Psoas muscle (tissue), 8 donors: ENCODE measurements at places on chromosomes 5 and 9. TPM values are rescaled to one million over a fixed set of nuclear protein-coding genes. Genes with fewer than 3 reads are reported as not detected.

Gene ANKRD34B
- not detected for polyA plus RNA-seq

Gene ADGRD2
- polyA plus RNA-seq, result not detected

Gene TRIM14
- 0.38 TPM for polyA plus RNA-seq

Gene FYB1
- polyA plus RNA-seq, result 0.25 TPM

Gene PPP3R2
- polyA plus RNA-seq, result not detected

Gene GAPT
- 0.03 TPM for polyA plus RNA-seq

Gene GKAP1
- 63.3 TPM for polyA plus RNA-seq

DNA sequence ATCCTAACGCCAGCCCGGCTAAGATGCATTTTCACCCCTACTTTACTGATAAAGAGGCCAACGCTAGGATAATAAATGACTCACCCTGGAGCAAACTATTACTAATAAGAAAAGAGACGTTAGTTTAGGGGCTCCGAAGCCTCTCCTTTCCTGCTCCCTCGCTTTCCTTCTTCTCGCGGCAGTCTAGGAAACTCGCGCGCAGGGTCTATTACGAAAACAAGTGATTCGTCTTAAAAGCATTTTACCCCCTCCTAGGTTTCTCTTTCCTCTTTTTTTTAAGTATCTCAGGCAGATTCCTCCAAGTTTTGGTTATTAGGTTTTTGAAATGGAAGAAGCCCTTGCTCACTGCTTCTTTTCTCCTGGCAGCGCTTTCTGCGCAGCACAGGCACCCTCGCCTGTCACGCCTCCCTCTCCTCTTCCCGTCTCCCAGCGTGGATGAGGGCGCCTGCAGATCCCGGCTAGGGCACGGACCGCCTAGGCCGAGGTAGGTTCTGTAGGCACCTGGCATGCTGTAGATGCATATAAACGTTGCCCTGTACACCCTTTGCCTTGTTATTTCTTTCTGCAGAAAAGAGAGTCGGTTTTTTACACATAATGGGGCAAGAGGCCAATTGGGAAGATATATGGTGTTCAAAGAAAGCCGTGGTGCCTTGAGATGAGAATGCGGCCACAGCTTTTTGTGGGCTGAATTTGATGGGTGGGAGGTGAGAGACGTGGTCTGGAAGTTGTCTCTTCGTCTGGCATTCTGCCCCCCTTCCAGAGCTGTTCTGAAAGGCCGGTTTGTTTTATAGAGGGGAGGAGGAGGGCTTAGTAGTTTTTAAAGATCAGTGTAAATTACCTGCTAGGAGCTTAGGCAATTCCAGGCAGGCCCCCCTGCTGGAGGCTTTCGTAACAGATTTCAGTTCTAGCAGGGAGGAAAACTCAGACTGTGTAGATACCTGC is 983 bp downstream of the GCNT1 start:
- DNase-seq, result peak; percentile 21

- no peak for DNase-seq
These were observed 19.0 kb downstream of the TMC1 start for GRCh38 chr9:72540348-72540873.

GRCh38 chr9:134602547-134603362 is 38.8 kb upstream of the COL5A1 start:
- peak; percentile 78 for DNase-seq

- DNase-seq, result peak; percentile 63
These were observed at the start of gene CDKN2B-AS1 for GRCh38 chr9:21994556-21995005. TSS of gene CDKN2B-AS1 (plus strand) at chr9:21994791.

DNA sequence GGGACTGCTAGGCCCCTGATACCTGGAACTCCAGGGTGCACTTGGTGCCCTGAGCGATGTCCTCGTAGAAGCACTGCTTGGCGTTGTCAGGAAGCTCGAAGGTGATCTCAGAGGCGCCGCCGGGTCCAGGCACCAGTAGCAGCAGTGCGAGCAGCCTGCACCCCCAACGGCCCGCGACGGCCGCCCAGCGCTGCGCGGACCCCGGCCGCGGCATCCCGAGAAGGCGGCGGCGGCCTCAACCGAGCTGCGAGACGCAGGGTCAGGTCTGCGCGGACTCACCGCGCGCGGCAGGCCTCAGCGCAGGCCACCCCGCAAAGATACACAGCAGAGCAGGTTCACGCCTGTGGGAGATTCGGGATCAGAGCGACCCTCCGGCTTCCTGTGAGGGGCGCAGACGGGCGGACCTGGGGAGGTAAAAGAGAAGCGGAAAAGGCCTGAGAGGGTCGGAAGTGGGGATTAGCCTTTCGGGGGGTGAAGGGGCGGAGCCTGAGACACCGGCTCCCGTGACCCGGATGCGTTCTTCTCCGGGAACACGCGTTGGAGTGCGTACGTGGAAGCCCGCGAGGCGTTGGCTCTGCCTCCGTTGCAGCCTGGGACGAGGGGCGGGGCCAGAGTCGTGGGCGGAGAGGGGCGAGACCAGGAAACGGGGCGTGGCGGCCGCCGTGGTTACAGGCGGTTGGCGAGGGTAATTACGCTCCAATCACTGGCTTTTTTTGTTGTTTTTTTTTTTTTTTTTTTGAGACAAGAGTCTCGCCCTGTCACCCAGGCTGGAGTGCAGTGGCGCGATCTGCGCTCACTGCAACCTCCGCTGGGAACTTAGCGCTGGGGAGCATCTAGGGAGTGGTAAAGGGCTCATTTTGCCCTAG is at the start of gene TMED7:
Gene TMED7 (minus strand): TSS at position 458 of the 866 bp plus-strand sequence. CDS start 244 bp downstream, at position 214.
- DNase-seq, result peak; percentile 100

DNA sequence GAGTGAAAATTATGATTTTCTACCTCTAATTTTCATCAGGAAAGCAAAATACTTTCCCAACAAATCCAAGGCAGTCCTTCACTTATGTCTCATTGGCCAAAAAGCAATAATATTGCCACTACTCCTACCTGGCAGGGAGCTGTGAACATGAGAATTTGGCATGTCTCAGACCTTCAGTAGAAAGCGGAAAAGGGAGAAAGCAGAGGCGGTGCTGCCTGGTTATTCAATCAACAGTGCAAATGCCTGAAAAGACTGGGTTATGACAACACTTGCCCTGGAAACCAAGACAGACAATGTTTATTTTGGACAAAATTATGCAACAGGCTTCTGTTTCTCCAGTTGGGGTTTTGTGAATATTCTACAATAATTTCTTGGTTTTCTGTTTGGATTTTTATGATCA is 194.4 kb downstream of the TAF11L14 start:
- no peak for DNase-seq

DNA sequence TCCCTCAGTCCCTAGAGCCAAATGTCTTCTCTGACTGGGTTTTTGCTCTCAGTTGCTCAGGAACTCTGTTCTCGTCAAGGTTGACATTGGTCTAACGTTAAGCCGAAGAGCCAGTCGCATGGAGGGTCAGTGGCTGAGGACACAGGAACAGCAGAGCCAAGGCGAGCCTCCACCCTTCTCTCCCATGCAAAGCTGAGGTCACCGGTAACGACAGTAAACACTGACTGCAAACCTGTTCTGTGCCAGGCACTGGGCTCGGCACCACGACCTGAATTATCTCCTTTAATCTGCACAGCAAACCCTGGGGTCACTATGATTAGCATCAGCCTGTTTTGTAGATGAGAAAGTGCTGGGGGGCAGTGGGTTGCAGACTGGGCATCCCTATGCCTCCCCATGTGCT is 171.0 kb downstream of the COL23A1 start:
- DNase-seq, result no peak

- no peak for DNase-seq
These were observed 6.8 kb downstream of the SYK start for GRCh38 chr9:90808398-90808797.

DNA sequence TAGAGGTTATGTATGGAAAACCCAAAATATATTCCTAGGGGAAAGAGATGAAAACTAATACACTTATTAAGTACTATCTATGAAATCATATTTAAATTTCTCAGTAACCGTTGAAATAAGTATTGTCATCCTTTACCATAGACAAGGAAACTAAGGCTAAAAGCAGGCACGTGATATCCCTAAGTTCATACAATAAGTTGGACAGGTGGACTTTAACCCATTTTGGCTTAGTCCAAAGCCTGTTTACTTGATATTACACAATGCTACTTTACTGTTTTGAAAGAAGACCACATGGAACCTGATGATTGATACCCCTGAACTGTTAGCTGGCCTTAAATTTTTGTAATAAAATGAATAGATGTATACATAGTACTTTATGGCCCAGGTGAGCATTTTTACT is 3.5 kb downstream of the NFX1 start:
- no peak for DNase-seq

DNA sequence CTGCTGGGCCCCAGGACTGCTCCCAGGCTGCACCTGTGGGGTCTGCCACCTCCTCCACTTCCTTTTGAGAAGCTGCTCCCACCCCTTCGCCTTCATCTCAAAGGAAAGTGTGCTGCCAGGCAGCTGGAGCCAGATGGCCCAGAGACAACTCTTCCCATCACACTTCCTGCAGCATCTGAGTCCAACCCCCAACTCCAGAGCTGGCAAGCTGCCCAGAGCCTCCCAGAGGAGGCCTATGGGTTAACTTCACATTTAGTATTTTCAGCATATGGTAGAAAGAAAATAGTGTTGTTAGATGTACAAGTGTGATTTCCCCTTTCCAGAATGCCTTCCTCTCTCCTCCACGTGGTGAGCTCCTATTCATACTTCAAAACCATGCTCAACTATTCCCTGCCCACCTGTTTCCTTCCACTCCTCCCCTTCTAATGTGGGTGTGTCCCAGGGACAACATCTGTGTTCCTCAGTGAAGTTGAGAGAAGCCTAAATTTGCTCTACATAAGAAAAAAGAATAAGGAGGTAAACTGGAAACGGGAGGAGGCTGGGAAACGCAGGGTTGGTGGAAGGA is 38.6 kb upstream of the KCNMB1 start:
- DNase-seq, result peak; percentile 29

DNA sequence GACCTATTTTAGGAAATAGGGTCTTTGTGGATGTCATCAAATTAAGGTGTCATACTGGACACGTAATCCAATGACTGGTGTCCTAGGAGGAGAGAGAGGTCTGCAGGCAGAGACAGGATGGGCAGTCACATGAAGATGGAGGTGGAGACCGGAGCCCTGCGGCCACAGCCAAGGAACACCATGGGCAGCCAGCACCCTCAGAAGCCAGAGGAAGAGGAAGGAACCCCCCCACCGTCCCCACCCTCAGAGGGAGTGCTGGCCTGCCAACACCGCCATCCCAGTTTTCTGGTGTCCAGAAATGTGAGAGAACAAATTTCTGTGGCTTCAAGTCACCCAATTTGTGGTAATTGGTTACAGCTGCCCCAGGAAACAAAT is 88.3 kb downstream of the NSUN2 start:
- no peak for DNase-seq

DNA sequence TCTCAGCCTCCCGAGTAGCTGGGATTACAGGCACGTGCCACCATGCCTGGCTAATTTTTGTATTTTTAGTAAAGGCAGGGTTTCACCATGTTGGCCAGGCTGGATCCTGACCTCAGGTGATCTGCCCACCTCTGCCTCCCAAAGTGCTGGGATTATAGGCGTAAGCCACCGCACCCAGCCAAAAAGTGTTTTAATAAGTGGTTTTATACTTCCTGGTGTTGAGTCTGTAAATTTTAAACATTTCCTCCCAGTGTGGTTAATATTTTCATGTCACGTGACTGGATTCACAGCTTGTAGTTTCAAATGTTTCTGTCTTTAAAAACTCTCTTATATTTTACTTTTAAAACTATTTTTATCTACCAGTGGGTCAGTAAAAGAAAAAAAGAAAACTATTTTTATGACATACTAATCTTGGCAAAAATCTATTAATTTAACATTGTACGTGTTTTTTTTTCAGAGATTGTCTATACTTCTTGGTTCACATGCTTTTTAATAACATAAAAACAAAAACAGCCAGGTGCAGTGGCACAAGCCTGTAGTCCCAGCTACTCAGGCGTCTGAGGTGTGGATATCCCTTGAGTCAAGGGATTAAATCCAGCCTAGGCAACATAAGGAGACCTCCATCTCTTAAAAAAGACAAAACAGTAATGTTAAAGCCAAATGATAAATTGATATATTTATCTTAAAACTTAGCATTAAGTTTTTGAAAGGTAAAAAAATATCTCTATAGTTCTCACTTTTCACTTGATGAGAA is 117.1 kb downstream of the DMXL1 start:
- DNase-seq, result no peak

- DNase-seq, result no peak
These were observed 4.4 kb downstream of the SPRY4 start for GRCh38 chr5:142320430-142320738.

- no peak for DNase-seq
These were observed 77.0 kb upstream of the LRRTM2 start for GRCh38 chr5:138951986-138952735.

- DNase-seq, result no peak
These were observed 122.5 kb upstream of the RFX3 start for GRCh38 chr9:3648266-3648665.

DNA sequence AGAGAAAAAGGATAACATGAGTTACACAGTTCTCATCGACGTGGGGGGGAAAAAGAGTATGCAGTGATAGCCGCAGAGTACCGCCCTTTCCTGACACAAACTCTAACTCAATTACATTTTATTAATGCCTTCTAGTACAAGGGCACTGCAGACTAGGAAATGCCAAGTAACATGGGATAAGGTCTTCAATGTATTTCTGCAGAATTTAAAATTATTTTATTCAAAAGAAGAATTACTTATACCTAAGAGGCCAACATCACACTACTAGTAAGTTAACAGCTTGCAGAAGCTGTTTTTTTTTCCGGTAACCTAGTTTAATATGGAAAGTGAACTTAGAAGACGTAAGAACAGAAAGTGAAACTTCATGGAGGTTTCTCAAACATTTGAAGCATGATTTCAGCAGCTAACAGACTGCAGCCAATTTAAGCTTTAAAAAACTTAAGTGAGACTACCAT is 3.9 kb downstream of the SETX start:
- no peak for DNase-seq

- no peak for DNase-seq
These were observed 351.3 kb downstream of the NTRK2 start for GRCh38 chr9:85020791-85021190.

DNA sequence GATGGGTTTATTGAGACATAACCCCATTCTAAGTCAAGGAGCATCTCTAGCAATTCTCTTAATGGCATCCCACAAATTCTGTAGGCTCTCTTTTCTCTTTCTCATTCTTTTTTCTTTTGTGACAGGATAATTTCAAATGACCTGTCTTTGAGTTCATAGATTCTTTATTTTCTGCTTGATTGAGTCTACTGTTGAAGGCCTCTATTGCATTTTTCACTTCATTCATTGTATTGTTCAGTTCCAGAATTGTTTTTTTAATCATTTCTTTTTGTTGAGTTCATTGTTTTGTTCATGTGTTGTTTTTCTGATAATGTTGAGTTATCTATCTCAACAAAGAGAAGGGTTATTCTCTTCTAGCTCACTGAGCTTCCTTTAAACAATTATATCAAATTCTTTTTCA is 144.7 kb upstream of the IL12B start:
- DNase-seq, result no peak

- peak; percentile 88 for DNase-seq
These were observed 413 bp downstream of the JADE2 start for GRCh38 chr5:134525683-134526482.
